ENCODE measurements at places on chromosomes 2 and 18.

DNA sequence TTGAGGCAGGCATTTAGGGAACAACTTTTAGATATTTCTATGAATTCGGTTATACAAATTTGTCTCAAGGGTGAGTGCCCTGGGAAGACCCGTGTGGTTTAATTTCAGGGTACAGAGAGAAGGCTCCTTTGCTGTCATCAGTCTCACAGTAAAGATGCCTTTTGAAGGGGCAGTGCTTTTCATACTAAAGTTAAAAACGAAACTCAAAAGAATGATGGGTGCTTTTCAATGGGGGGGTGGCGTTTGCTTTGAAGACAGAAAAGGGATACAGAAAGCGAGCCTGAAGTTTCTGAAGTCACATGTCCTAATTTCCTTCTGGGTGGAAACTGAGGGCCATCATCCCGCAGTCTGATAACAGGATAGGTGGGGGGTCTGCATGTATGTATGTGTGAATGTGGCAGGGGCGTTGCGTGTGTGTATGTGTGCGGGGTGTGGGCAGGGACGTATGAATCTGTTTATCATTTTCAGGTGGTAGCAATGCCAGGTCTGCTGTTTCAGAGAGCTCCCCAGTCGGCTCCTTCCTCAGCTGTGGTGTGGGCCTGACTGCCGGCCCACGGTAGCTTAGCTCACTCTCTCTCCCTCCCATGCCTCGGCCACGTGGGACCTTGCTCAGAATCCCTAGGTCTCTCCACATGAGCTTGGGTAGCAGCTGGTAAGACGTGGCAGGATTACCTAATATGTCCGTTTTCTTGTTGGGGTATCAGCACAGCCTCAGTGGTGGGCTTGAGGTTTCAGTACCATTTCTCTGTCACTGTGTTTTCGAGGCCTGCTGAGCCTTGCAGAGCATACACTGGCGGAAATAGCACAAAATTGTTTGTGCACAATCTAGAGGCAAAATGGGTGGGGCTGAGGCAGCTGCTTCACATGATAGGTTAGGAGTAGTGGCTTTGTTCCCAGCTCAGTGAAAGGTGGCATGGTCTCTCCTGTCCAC, 32.7 kb downstream of the ARHGAP25 start:
- DNase-seq: no peak

DNA sequence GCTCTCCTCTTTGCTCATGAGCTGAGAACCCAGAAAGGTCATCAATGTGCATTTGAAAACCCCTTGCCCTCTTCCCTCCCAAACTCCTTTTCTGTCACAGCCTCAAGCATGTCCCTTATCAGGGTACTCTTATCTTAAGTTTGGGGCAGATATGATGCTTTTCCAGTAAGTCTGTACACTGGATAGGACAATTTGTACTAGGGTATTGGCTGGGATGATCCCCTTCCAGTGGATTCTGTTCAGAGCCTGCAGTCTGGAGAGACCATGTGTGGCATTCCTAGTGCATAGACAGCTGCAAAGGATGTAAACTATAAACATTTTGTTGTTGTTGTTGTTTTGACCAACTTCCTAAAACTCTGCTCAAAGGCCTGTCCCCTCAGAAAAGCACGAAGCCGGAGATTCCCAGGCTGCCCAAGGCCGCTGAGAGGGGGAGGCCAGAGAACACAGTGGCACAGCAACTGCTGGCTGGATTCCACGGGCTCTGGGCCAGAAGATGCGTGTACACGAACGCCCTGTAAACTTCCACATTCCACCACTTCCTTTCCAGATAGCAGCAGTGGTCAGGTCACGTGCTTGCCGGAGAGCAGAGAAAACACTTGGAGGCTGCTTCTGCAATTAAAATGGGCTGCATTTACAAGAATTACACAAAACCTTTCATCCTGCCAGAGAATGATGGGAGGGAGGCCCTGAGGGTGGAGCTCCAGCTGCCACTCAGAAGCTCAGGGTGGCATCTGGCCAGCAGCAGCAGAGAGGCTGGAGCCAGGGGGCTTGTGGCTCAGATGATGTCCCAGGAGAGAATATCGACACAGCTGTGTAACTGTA, 42.1 kb downstream of the BMP10 start:
- peak; percentile 94 for DNase-seq

- DNase-seq: no peak
These were observed 16.3 kb upstream of the ARHGEF4 start for GRCh38 chr2:130820279-130820861.

GRCh38 chr2:62196278-62196901, 475 bp downstream of the B3GNT2 start:
- DNase-seq: no peak

GRCh38 chr2:69195706-69196105, 182.7 kb downstream of the ANTXR1 start:
- no peak for DNase-seq

DNA sequence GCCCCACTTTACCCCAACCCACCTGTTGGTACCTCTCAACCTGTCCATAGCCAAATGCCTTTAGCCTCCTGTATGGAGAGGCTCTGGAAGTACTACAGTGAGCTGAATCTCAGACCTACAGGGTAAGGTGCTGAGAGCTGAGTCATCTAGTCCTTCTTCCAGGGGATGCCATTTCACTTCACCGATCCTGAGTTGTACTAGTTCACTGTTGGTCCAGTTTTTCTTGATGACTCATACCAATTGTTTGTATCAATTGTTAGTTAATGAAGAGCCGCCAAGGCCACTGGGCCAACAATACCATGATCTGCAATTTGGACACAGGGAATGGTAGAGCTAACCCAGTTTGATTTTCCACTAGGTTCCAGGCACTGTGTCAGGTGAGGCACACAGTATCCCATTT, 257.0 kb downstream of the CLIP4 start:
- no peak for DNase-seq

- no peak for DNase-seq
These were observed 203.3 kb upstream of the FBXO11 start for GRCh38 chr2:48109491-48110204.

GRCh38 chr2:8281950-8282857, 399.7 kb upstream of the ID2 start:
- DNase-seq: no peak

- DNase-seq: no peak
These were observed 5.4 kb upstream of the ANTXR1 start for GRCh38 chr2:69007603-69008002.

DNA sequence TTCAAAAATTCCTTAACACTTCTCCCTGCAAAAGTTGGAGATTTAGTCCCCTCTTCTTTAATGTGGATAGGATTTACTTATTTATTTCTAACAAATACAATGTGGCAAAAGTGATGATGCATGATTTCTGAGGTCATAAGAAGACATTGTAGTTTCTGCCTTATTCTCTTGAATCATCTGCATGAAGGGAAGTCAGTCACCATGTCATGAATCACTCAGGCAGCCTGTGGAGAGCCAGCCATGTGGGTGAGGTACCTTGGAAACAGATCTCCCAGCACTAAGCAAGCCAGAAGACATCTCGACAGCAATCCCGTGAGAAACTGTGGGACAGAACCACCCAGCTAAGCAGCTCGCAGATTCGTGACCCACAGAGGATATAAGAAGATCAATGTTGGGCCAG, 2.7 kb upstream of the ZC3H8 start:
- DNase-seq: peak; percentile 8

GRCh38 chr2:73203055-73203681, 794 bp downstream of the NOTO start:
- no peak for DNase-seq

GRCh38 chr2:11688222-11689069, 18.5 kb upstream of the NTSR2 start:
- DNase-seq: peak; percentile 77

GRCh38 chr2:102674370-102674769, 55.0 kb downstream of the SLC9A2 start:
- no peak for DNase-seq

- DNase-seq: no peak
These were observed 171.3 kb downstream of the RPRM start for GRCh38 chr2:153307223-153307622.

DNA sequence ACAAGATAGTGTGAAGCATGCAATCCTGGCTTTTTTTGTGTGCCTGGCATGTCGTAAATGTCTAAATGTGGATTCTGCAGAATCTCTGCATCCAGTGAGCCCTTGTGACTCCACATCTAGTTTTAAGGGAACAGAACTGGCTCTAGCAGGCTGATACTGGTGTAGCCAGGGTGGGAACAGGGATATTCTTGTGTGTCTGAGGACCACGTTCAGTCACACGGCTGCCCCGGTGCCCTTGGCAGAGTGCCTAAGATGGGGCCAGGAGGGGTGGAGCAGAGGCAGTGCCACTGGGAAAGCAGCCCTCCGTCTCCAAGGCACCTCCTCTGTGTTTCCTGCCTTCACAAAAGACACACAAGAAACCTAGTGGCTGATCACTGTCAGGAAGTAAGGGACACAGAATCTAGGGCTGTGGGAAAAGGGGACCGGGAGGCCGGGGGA, 91.5 kb upstream of the PARD3B start:
- DNase-seq: peak; percentile 4

- DNase-seq: no peak
These were observed 1043.9 kb upstream of the POU3F3 start for GRCh38 chr2:103809941-103810441.

- peak; percentile 54 for DNase-seq
These were observed 52.7 kb upstream of the ODC1 start for GRCh38 chr2:10500601-10501361.

DNA sequence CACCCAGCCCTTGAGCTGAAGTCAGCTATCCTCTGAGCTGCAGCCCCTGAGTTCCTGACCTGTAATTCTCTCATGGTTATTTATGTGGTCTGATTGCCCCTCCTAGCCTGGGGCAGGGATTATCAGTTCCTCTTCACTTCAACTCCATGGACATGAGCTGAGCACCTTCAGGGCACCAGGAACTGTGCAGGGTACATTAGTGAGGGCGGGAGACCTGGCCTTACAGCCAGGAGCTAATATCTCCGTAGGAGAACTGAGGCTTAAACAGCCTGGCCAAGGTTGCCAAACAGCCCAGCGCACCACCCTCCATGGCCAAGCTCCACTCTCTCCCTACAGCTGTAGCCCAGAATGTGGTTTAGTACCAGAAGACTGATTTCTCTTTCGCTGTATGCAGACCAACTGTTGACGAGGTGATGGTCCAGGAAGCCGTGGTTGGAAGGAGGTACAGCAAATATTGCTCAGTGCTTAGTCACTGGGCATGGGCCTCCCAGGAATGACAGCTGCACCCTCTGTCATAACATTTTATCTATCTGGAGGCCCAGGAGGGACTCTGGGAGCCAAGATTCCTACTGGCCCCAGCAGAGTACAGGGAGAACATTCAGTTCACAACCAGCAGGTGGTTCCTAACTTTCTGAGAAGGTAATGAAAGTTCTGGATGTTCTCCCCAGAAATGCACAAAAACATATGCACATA, 228.7 kb upstream of the SIX2 start:
- DNase-seq: peak; percentile 81

GRCh38 chr2:96860065-96861029, 2.5 kb upstream of the ANKRD39 start:
- no peak for DNase-seq

DNA sequence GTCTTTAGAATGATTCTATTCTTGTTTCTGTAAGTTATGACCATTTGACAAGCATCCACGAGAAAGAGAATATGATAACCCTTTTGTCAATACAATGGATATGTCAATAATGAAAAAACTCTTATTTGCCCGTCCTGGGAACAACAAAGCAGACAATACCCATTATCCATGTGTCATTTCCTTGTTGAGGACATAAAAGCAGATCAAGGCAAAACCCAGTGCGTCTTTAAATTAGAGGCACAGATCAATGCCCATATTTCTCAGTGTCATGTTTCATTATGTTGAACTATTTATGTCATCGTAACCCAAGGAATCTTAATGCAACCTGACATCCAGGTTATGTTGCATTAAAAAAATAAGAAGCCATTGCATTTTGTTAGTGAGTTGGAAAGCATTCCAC, 365.0 kb upstream of the CELF4 start:
- DNase-seq: no peak

- DNase-seq: no peak
These were observed 39.0 kb downstream of the CHN1 start for GRCh38 chr2:174965992-174966744.

DNA sequence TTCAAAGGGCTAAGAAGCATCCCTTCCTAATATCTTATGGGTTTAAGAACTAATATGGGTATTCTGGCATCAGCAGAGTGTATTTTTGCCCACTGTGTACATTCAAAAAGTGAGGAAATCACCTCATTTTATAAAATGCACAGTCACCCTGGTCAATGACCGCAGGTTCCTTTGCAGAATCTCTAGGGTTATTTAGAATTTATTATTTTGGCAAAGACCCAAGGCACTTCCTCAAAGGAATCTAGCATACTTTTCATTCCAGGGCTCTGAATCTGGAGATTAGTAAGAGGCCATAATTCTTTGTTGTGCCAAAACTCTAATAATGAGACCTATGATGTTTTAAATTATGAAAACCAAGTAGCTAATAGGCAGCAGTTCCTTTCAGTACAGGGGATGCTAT, 27.2 kb upstream of the CDH2 start:
- peak; percentile 94 for DNase-seq

DNA sequence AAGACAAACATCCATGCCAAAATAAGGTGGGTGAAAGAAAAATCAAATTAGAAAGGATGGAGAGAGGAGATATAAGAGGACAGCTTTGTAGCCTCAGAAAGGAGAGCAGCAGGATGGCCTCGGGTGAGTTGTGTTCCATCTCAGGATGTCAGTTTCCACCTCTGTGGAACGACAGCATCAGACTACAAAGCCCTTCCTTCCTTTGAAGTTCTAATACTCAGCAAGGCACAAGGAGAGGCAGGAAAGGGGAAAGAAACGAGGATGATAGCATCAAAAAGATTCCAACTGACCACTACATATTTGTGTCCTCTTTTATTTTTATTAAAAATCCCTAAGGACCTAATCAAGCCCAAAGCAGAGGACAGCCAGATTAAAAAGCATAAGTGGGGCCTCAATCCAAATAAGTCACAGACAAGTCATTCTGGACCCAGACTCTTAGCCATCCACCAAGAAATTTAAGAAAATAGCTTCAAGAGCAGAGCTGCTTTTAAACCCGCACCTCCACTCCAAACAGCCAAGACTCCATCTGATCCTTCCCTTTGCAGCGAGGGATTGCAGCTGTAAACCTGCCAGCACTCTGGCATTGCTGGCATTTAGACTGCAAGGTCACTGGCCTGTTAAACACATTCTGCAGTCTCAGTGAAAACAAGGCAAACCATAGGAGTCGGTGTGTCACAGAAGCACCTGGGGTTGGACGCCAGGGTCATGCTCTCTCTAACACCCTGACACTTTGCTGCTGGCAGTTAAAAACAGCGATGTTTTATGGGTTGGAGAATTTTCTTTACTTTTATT, 314.5 kb upstream of the CHAC2 start:
- no peak for DNase-seq

GRCh38 chr18:54859667-54860421, 31.6 kb downstream of the RAB27B start:
- DNase-seq: no peak

GRCh38 chr2:103860016-103860415, 993.9 kb upstream of the POU3F3 start:
- DNase-seq: no peak

- no peak for DNase-seq
These were observed 10.8 kb upstream of the SMAD7 start for GRCh38 chr18:48961547-48961946.

GRCh38 chr2:135890835-135891234, 14.6 kb upstream of the MCM6 start:
- DNase-seq: no peak
